Breast epithelium (tissue), 4 donors: ENCODE measurements at places on chromosomes 4 and X.

- DNase-seq: no peak
Observed at GRCh38 chrX:67347145-67347544, 196.7 kb upstream of the AR start.

DNA sequence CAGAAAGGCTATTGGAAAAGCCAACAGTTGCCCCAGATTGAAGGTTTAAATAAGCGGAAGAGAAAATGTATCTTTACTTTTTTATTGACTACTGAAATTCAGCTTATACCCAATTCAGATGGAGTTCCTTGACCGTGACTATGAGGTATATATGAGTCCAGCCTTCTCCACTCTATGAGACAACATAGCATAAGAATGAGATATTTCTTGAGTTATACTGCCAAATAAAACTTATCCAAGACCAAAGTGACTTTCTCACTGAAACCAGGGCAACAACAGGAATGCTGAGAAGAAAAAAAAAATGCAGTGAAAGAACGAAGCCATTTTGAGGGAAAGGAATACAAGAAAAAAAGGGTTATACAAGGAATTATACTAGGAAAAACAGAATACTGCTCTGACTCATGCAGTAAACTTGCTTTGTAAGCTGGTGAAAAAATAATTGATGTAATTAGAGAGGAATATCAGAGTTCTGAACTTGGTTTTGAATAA is 16.3 kb upstream of the PDK3 start:
- no peak for DNase-seq

- no peak for DNase-seq
Observed at GRCh38 chr4:153773236-153773690, 13.4 kb upstream of the RNF175 start.

- no peak for DNase-seq
Observed at GRCh38 chr4:168857546-168858314, 152.3 kb downstream of the CBR4 start.

DNA sequence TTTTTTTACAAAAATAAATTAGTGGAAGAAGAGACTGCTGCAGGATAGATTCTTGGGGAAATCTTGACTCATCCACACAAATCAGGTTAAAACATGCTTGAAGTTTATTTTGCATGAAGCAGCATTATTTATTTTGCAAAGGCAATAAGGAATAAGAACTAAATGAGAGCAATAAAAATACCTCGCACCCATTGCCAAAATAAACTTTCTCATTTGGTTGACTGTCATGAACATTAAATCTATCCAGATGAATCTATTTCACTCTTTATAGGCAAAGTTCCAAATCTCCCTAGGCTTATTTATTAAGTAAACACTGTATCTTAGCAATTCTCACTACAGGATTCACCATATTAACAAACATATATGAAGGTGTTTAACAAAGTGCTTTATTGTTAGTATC is 58.9 kb downstream of the HOPX start:
- no peak for DNase-seq

GRCh38 chr4:45663628-45664081 is 460.2 kb downstream of the GABRG1 start:
- DNase-seq: no peak

- no peak for DNase-seq
Observed at GRCh38 chr4:140315970-140316369, 57.5 kb upstream of the SCOC start.

- DNase-seq: no peak
Observed at GRCh38 chr4:164138521-164138920, 615.4 kb upstream of the SMIM31 start.

- no peak for DNase-seq
Observed at GRCh38 chr4:64360664-64361398, 48.4 kb downstream of the TECRL start.

DNA sequence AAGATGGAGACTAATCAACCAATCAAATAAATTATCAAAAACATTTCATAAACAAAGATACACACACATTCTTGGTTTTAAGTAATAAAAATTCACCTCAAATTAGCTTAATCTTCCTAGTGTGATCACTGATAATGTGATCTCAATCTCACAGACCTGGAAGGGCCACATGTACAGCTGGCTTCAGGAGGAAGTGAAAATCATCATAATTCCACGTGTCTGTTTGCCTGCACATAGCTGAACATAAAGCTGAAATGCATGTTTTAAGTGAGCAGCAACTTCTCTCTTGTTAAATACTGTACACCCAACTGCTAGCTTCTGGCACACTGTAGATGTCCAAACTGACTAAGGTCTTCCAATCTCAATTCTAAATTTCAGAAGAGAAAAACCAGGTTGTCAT is 53.8 kb downstream of the ARHGAP6 start:
- no peak for DNase-seq

- DNase-seq: no peak
Observed at GRCh38 chr4:90855111-90855510, 727.9 kb downstream of the CCSER1 start.

- no peak for DNase-seq
Observed at GRCh38 chrX:34365471-34365870, 233.4 kb upstream of the FAM47A start.

DNA sequence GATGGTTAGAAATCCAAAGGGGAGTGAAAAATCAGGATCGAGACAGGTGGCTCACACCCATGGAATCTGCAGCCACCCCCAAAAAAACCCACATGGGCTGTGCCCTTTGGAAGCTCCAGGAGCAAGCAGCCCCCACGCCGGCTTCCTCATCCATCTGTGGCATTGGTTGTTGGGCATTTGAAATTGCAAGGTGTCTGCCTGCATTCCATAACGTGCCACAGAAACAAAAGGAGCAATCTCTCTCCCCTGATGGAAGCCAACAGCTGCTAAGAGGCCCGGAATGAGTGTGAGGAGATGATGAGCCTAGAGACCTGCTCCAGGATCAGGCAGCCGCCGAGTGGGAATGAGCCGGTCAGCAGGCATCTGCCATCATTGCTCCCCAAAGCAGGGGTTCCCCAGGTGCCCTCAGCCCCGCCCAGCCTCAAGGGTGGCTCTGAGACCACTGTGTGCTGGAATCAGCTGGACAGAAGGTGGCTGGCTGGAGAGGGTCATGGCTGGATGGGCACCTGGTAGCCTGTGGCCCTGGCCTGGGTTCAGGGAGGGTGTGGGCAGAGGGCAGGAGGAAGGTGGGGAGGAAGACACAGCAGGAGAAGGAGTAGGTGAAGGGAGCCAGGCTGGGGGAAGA is 113.2 kb downstream of the CRLF2 start:
- DNase-seq: no peak

- no peak for DNase-seq
Observed at GRCh38 chr4:155541716-155542115, 124.9 kb upstream of the GUCY1A1 start.

DNA sequence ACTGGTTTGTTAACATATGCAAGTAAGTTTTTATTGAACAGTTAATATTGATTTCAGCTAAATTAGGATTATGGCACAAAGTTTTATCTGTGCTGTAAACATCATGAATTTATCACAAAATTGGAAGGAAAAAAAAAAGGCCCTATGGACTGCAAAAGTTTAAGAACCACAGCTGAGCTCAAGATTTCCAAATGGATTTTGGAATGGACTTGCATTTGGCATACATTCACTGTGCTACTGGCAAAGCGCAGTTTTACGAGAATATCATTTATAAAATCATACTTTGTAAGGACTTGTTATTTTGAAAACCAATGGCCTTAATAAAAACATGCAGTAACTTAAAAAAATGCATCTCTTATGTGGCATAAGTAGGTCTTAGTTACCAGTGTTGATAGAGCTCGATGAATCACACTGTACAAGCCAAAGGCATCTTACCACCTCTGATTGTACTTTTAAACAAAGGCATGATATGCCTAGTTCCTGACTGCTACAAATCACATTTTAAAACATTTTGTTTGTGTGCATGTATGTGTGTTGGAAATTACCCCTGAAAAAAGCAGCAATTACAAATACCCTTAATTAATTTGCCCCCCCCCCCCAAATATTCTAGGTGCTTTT is 58.6 kb downstream of the TAB3 start:
- DNase-seq: no peak

DNA sequence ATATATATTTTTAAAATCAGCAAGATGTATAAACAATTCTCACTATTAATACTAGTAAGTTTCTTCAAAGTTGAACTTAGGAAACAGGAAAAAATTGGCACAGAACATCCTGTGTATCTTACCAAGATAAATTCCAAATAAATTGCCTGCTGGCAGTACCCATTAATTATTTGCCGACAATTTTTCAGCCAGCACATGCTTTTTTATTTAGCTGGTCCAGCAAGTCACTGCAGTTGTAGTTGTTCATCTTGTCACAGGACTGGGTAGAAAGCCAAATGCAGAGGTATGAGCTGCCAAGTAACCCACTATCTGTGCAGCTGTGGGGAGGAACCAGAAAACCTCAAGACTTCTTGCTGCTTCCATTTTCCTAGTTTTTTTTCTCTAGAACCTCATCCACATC is 113.4 kb downstream of the PACRGL start:
- DNase-seq: no peak

GRCh38 chr4:159150821-159151390 is 48.0 kb downstream of the RAPGEF2 start:
- no peak for DNase-seq

GRCh38 chr4:16344853-16345252 is 118.6 kb upstream of the TAPT1 start:
- DNase-seq: no peak

DNA sequence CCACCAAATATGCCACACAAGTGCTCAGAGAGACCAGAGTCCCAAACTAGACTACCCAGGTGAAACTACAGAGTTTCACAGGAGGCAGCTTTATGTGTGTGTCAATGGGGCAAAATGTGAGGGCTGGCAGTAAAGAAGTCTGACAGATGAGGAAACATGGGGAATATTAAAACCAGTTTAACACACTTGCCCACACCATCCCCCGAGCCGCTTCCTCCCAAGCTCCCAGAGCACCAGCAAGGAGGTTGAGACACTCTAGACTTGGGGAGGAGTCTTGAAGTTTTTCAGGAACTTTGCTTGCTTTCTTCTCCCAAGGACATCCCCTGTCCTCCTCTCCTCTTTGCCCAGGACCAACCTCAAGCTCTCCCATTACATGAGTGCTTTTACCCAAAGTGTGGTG is 94.7 kb upstream of the SPRY1 start:
- no peak for DNase-seq

GRCh38 chrX:50863471-50863870 is 47.1 kb upstream of the BMP15 start:
- DNase-seq: no peak

GRCh38 chr4:154276496-154276895 is 215.1 kb downstream of the DCHS2 start:
- no peak for DNase-seq

GRCh38 chrX:34631479-34632220 is 25.4 kb downstream of the TMEM47 start:
- DNase-seq: no peak

GRCh38 chr4:14961292-14961691 is 41.0 kb upstream of the CPEB2 start:
- DNase-seq: no peak

DNA sequence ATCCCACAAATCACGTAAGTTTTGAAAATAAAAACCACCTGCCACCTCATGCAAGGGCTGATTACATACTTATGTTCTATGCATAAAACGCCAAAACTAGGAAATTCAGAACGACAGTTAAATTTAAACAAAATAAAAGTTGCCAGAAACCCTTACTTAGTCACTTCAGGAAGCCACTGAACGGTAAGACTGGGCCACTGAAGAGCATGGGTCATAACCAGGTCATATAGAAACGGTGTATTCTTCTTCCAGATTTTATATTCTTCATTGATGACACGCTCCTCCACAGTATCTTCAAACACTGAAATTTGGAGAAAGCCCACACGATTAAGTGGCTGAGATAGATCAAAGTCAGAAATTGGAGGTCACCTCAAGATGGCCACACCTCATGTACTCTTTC is 1.2 kb downstream of the RBBP7 start:
- no peak for DNase-seq

- DNase-seq: no peak
Observed at GRCh38 chr4:102620697-102621497, 119.7 kb downstream of the NFKB1 start.

DNA sequence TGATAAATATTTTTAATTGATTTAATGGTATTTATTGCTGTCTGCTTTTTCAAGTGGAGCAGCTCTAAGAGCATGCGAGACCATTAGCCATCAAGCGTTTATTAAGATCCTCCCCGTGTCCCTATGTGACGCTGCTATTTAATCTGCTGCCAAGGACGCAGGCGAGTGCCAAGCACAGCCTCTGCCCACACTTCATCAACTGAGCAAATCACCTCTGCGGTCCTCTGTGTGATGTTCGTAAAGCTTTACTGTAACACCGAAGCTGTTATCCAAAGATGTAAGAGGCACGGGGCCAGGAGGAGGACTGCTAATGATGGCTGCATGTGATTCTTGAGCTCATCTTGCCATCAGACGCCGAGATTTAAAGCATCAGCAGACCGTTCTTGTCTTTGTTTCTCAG is 79.5 kb downstream of the STOX2 start:
- DNase-seq: no peak

DNA sequence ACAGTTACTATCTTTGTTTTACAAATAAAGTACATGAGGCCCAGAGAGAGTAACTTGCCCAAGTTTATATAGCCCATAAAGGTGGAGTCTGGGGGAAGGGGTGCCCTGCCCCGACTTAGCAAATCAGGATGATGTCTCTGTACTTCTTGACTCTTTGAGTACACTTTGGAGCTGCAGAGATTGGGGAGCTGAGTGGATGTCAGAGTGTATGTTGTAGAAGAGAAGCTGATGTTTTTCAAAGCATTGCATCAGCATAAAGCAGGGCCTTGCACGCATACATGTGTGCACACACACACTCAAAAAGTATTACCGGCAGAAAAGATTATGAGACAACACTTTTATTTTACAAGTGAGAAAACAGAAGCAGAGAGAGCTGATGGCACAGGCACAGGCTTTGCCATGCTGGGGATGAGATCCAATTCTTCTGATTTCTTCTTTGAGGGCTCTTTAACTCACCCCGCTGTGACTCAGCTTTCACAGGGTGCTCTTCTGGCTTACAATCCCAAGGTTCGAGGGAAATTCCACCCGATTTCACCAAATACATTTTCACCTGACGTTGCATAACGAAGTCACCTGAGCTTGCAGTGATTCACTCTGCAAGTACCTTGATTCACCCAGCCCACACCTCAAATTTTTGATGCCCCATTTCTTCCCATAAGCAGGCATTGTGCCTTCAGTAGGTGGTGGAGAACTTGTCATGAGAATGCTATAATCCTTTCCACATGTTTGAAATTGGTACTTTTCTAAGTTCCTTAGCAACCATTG is 292.8 kb upstream of the BOD1L1 start:
- no peak for DNase-seq

DNA sequence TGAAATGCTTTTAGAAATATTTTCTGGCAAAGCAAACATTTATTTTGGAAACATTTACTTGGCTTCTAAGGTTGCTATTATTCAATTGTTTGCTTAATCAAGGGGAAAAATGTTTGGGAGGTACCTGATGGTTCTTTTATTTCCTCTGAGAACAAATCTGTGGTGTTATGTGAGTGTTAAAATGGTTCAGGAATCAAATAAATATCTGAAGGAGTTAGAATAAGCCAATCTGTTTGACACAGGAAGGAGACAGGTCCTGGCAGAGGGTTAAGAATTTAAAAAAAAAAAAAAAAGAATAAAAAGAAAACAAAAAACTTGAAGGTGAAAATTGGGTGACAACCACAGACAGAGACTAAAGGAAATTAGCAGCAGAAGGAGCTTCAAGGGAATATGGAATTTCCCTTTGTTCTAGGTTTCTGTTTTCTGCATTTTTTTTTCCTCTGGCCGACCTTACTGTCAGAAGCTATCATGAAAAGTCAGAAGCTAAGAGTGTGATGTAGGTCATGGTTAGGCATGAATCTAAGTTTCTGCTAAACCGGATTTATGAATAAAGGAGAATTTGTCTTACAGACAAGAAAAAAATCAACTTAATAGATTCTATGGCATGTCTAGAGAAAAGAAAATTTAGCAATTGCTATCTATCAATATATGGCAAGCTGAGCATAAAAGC is 78.6 kb upstream of the PNPLA4 start:
- no peak for DNase-seq
